Osteoblast (primary cell): ENCODE measurements at places on chromosomes 4 and X.

- no peak for DNase-seq
These were observed 27.3 kb downstream of the MND1 start for GRCh38 chr4:153371701-153372234.

DNA sequence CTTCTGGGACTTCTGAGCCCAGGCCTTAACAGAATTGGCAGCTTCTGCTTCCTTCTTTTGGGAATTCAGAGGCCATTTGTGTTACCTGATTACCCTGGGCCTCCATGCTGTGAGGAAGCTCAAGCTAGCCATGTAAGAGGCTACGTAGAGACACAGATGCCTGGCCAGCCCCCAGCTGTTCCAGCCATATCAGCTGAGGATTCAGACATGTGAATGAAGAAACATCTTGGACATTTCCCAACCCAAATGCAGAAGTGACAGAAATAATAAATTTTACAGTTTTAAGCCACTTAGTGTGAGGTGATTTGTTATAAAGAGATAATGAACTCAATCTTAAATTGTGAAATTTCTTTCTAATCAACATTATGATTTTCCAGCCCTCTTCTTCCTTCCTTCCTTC lies 18.7 kb upstream of the ZNF827 start:
- no peak for DNase-seq

DNA sequence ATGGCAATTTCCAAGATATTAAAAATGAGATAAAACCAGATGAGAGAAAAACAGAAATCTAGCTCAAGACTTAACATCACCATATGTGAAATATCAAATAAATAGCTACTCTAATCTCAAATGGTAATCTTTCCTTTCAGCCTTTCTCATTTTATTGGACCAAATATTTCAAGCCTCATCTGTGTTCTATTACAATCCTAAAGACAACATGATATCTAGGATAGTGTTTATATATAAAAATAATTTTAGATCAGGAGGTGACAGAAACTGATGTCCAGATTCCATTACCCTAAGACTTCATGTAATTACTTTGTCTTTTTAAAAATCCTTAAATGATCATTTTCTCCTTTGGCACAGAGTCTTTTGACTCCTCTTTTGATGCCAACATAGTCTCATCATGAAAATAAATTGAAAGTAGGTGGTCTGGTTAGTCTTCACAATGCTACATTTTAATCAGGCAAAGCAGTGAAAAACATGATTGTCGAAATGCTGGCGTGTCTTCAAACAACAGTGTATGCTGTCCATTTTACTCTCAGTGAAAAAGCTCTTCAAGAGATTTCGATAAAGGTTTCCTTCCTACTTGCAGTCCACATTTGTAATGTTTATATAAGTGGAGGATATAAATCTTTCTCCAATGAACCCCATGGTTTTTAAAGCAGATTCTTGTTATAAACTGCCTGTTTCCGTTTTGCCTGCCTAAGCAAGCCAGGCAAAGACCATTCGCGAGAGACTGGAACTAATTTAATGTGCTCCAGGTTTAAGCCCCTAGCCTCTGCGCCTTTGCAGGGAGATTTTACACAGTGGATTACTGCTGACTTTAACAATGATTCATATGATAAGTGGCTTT lies 169.8 kb downstream of the SCFD2 start:
- no peak for DNase-seq

- DNase-seq, result no peak
These were observed 50.7 kb downstream of the MAP7D3 start for GRCh38 chrX:136200466-136200865.

- no peak for DNase-seq
These were observed 778.7 kb downstream of the CENPC start for GRCh38 chr4:66766557-66766956.

- no peak for DNase-seq
These were observed 559.6 kb upstream of the AMOT start for GRCh38 chrX:113400193-113400704.

DNA sequence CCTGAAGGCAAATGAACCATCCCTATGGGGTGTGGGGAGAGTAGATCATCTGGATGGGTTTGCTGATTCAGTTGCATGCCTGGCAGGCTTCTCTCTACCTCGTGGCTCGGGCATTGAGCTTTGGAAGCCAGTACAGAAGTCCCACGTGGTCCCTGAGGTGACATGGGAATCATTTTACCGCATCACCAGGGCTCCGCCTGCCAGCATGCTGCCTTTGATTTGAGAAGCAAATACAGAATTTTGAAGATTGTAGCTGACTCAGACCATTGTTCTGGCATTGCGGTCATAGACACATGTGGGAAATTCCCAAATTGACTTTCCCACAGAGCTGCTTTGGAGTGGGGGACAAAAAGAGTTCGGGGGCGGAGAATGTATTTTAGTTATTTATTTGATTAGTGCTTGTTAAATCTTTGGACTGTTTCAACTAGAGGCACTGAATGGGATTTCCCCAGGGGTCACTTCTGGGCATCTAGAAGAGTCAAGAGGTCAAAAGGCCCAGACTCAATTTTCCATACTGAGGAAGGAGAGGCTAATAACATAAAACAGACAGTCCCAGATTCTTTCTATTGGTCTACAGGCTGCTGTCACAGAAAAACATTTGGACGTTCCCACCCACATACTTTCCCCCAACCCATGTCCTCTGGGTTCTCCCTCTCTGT lies 79.3 kb downstream of the NHSL2 start:
- no peak for DNase-seq

DNA sequence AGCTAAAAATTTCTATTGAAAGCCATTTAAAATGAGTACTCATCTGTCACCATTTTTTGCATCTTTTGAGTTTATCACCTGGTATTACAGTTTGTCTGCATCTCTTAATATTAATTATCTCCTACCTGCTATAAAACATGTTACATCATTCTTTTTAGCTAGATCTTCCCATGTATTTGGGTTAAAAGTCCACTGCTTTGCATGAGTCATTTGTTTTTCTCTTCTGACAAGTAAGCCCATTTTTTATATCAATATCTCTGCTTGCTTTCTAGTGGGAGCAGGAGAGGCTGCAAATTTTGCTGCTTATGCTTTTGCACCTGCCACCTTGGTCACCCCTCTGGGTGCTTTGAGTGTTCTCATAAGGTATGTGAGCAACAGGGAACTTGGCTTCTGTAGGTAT lies 16.1 kb downstream of the NIPAL1 start:
- DNase-seq, result no peak

GRCh38 chr4:146193628-146194027 lies 18.1 kb downstream of the LSM6 start:
- no peak for DNase-seq

DNA sequence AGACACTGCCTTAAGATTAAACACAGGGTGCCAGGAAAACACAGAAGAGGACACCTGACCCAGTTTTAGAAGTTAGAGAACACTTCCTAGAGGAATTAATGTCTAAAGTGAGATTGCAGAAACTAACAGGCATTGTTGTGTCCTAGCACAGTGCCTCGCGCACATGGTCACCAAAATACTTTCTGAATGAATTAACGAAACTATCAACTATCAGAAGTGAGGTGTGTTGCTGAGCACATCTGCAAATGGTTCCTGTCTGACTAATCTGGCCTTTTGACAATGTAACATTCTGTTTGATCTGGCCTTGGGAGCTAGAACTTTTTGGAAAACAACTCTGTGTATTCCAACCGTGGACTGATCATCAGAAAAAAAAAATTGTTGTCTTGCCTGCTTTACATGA lies 556.8 kb upstream of the LCORL start:
- DNase-seq, result no peak

DNA sequence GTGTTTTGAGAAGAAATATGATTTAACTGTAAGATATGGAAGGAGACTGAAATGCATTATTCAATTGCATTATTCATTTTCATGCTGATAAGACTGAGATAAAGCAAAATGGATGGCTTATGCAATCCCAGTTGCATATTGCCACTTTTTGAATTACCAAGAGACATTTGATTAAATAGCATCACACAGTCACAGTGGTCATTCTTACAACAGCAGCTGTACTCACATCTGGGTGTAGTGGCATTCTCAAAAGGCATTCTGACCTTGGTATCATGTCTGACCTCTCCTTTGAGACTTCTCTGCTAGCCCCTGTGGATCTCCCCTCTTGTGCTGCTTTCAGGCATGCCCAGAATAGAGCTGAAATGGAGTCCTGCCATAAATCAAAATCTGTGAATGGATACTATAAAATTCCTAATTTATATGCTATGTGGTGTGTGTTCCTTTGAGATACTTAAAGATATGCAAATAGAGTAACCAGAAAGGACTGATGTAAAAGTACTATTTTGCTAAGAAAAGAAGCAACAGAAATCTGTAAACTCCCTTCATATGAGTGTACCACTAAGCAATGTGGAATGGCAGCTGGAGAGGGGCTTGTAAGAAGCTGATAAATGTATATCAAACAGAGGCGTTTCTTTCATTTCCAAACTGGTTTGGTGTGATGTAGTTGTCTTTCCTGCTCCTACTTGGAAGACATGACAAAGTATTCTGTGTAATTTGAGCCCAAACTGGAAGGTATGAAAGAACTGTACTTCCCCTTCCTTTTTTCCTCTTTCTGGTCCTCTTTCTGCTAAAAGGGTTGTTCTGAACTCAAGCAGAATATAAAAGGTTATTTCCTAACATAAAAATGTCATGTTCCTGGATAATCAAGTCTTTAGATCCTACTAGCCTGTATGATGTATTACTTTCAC lies 25.4 kb upstream of the METAP1 start:
- no peak for DNase-seq

DNA sequence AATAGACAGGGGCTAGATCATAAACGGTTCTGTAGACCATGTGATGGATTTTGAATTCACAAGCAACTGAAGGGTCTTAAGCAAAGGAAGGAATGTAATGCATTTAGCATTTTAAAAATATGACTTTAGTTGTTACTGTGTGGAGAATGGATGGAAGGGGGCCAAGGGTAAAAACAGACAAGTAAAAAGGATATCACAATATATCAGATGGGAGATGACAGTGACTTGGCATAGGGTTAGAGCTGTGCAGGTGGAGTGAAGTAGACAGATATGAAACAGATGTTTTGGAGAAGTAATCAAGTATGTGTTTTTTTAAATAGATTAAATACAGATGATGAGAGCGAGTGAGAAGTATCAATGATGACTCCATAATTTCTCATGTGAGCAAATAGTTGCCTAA lies 1116.0 kb upstream of the TENM3 start:
- DNase-seq, result no peak

DNA sequence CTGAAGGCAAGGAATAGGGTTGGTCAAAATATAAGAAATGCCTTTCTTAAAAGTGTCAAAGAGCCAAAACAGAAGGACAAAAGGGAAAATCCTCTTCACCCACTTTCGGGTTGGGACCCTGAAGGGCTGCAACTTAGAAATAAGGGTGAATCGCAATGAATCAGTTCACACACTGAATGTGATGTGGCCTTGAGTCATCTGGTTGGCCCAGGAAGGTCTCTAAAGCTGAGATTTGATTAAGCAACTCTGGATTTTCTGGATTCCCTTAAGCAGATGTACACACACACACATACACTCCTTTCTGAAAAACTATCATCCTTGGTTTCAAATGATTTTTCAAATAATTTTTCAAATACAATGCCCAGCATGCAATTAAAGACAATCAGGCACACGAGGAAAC lies 13.1 kb downstream of the TAB3 start:
- no peak for DNase-seq

DNA sequence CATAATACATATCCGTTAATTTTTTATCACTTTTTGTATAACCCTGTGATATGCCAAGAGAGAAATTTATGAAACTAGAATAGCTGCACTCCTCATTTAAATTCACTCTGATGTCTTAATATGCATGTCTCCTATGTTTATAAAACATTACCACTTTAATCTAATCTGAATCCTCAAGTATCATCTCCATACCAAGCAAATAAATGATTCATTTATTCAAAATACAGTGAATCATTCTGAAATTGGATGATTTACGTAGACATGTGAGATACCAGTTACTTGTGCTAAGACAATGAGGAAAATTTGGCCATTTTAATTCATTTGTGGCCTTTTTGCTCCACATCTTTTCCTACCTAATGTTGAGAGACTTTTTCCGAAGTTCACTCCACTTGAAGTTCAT lies 435.1 kb upstream of the FTHL17 start:
- no peak for DNase-seq

DNA sequence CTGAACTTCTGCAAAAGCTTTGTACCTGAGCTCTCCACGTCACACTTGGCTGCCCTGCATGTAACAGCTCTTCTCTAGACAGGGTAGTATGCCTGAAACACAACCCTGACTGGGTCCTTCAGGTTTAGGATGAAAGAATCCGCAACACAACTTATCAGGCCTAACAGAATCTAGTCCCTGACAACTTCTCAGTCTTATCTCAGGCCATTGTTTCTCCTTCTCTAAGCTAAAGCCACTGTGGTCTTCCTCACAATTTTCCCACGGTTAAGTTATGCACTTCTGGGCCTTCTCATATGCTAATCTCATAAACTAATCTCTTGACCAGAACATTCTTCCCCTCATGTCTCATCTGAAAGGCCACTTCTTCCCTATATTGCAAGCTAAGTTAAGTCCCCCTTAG lies 10.8 kb upstream of the TMPRSS11B start:
- no peak for DNase-seq

- no peak for DNase-seq
These were observed 18.9 kb upstream of the HERC3 start for GRCh38 chr4:88573276-88573980.

GRCh38 chr4:121932212-121932974 lies 19.5 kb downstream of the TRPC3 start:
- DNase-seq, result no peak

- DNase-seq, result no peak
These were observed 76.8 kb upstream of the RAB40AL start for GRCh38 chrX:102860235-102860634.
